ENCODE measurements at places on chromosomes 3 and 15.

DNA sequence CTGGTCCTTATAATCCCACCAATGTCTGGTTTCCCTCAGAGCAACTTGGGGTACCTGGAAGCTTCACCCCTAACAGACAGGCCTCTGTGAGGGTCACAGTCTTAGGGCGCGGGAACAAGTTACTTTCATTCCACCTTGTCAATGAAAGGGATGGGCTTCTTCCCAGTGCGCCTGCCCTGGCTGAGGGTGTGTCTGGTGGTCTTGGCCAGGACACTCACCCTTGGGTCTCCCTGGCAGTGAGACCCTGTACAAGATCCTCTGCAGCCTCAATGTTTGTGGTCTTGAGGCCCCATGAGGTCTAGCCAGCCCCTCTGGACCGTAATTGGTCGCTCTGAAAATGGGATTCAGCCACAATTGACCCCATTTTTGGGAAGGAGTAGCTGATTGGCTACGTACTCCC, 40.2 kb downstream of the SMAD6 start:
- no peak for DNase-seq

GRCh38 chr3:141111364-141112155, 60.4 kb downstream of the SPSB4 start:
- DNase-seq, result no peak

GRCh38 chr3:195099951-195100785, 170.8 kb downstream of the XXYLT1 start:
- DNase-seq, result no peak

DNA sequence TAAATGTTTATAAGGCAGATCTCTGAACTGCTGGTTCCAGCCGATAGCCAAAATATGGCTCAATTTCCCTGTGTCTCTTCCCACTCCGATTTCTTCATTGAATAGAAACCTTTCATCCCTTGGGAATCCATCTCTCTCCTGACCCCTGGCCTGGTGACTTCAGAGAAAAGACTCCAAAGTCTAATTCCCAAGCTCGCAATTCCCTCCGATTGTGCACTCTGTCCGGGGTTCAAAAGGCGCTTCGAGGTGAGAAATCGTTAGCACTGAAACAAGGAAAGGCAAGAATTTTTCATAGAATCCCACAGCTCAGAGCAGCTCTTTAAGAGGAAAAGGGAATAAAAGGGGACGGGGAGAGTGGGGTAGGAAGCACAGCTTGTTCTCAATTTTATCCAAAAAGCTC, 18.4 kb upstream of the RAD18 start:
- no peak for DNase-seq

- no peak for DNase-seq
Observed at GRCh38 chr15:88615303-88616107, 5.6 kb upstream of the AEN start.

- DNase-seq, result peak; percentile 58
Observed at GRCh38 chr3:38227989-38228388, 37.6 kb upstream of the SLC22A13 start.

GRCh38 chr3:197516517-197516889, 39.3 kb downstream of the BDH1 start:
- peak; percentile 100 for DNase-seq

GRCh38 chr3:155350571-155350970, 57.1 kb upstream of the STRIT1 start:
- no peak for DNase-seq

DNA sequence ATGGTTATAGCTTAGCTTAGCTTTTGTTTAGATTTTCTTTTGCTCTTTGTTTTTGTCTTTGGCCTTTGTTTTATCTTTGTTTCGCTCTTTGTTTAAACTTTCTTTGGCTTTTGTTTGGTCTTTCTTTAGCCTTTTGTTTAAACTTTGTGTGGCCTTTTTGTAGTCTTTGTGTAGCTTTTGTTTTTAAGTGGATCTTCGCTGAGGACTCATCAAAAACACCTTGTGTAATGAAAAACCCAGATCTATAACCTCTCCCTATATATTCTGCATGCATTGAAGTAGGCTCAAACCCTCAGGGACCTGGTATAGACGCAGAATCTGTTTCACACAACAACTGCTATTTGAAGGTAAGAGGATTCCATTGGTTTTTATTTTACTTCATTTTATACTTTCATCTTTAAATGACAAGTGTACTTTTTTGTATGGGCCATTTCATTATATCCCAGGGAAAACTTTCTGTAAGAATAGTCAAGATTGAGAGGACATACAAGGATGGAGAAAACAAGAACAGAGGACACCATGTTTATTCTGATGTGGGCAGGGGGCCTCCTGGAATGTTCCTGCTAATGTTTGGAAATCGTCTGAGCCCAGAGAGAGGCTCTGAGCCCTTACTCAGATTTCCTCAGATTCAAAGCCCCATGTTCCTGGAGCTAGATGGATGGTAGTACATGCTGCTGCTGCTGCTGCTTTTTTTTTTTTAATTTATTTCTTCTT, at the start of gene MOBP:
Gene MOBP (plus strand): TSS at position 287 of the 714 bp plus-strand sequence. CDS start 34,390 bp downstream, outside the sequence.
- no peak for DNase-seq

DNA sequence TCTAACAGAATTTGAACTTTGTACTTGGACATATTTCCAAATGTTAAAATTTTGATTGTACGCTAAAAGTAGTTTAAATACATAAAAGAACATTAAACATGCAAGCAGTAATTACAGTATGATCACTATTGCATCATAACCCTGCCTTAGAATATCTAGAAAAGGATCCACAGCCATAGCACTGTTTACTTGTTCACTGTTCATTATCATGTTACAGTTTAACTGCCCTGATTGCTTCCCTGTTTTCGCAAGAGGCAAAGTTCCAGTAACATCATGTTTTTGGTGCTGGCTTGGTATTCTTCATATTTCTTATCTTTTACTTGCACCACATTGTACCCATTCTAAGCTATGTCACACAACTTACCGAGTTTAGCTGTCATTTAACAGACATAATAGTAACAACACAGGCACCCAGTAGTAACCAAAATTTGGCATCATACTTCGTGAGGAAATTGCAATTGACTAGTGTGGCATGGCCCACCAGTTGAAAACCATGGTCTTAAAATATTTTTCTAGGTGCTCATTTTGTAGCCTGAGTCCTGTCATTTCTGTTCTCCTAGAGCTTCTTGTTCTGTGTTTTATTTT, 13.3 kb upstream of the TMEM87A start:
- no peak for DNase-seq

- DNase-seq, result no peak
Observed at GRCh38 chr3:101638261-101638745, 38.6 kb downstream of the ZBTB11 start.

DNA sequence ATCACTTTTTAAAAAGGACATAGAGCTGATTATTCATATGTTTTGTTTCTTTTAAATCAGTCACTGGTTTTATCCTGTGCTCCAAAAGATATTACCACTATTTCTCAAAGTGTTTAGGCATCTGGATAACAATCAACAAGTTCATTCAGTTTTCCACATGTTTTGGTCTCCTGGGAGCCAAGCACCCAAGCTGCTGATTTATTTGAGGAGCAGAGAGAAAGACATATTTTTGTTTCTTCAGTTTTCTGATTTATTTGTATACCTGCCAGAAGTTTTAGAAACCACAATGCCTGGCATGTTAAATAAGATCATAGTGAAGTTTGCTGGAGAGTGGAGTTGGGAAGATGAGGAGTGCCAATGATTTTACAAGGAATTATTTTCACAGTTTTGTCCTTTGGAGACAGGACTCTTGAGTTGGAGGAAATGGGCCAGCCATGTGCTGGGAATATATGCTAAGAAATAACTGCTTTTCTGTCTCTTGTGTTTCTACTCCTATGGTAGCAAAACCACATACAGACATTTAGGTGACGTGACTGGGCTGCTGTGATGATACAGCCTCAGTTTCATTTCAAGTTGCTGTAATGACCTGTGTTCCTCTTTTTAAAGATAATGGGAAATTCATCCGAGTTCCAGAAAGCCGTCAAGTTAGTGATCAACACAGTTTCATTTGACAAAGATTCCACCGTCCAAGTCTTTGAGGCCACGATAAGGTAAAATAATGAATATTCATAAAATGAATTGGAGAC, 11.7 kb downstream of the EDEM1 start:
- no peak for DNase-seq

Measured in epithelial cell of esophagus (primary cell).